Astrocyte (in vitro differentiated cells and primary cell): ENCODE measurements at places on chromosomes 2 and 18. TPM values are rescaled to one million over a fixed set of nuclear protein-coding genes. Genes with fewer than 3 reads are reported as not detected.

DNA sequence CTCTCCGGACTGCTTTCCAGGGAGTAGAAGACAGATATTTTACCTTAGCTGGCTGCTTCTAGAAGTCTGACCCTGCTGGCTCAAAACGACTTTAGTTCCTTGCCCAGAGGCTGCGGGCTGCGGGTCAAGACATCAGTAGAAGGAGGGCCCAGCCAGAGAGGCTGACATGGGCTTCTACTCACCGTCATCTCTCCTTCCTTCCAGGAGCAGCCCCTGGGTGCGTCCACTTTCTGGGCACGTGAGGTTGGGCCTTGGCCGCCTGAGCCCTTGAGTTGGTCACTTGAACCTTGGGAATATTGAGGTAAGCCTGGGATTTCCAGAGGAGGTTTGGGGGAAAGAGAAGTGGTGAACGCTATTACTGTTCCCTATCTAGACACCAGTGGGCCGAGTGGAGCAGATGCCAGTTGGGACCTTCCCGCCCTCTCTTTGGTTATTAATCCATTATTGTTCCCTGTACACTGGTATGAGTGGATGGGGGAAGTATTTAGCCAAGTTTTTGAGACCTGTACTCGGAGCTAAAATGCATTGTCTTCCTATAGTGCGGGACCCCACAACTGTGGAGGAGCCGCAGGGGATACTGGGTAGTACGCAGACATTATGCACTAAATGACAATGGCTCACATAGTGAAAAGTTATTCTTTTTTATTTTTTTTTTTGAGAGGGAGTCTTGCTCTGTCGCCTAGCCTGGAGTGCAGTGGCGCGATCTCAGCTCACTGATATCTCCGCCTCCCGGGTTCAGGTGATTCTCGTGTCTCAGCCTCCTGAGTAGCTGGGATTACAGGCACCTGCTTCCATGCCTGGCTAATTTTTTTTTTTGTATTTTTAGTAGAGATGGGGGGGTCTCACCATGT lies 26.3 kb upstream of the CASP8 start:
- no peak for DNase-seq

DNA sequence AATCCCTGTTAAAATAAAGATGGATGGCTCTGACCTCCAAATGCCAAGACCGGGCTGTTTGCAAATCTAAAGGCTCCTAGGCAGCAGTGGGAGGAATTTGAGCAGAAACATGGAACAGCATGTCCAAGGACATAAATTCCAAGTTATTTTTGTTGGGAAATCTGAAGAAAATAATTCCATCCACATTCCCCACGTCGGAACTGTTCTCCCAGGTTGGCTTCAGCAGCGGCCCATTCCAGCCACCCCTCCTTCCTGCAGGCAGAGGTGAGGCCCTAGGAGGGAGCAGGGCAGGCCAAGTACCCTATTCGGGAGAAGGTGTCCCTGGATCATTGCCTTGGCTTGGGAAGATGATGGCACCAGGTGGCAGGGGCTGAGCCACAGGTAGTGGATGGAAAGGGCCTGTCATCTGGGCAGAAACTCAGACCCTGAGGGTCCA lies 117.1 kb downstream of the CAPN13 start:
- no peak for DNase-seq

GRCh38 chr18:59509481-59510442 lies 150.7 kb upstream of the LMAN1 start:
- DNase-seq, result no peak

GRCh38 chr2:156334496-156335478 lies 2.3 kb upstream of the NR4A2 start:
- peak; percentile 92 for DNase-seq

GRCh38 chr2:84729224-84729623 lies 151.7 kb downstream of the TRABD2A start:
- DNase-seq, result no peak

DNA sequence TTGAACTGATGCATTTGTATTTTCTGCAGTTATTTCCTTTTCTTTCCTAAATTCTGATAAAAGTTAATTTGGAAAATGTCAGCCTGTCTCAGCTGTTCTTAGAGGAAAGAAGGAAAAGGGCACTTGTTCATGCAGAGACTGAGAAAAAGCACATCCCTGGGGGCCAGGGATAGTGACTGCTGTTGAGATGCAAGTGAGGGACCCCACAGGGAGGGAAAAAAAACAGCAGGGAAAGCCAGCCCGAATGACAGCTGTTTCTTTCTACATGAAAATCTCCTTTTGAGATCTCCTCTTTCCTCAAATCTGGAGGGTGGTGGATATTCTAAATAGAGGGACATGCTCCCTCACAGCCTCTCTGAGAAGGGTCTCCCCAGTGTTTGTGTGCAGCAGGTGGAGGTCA lies 14.0 kb upstream of the MTA3 start:
- DNase-seq, result no peak

DNA sequence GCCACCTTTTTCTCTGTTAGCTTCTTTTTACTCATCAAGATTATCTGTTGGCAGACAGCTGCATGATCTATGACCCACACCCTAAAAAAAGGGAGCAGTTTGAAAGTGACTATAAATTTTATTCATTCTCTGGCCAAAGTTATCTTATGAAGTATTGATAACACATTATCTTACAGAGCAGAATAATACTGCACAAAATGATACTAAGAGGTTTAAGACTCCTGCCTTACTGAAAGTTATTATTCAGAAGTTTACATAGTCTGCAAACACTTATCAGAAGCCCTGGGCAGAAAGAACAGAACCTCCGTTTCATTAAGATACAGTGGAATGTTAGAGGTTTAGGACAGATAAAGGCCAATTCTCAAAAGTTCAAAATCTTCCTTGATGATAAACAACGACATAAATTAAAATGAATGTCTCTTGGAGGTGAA lies 78.2 kb downstream of the ZEB2 start:
- DNase-seq, result no peak

DNA sequence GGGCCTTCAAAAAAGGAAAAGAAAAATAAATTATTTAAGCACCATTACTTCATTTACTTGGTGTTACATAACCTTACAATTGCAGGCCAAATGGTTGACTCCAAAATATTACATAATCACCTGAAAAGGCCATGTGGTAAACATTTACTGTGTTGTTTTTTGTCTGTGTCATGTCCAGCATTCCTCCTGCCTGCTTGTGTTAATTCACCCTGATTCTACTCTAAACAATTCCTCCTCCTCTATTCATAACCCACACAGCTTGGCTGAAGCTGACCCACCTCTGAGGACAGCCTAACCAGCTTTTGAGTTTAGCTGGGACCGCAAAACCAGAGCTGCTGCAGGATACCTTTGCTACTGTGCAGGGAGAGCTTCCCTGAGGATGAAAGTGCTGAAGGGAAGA lies 35.4 kb downstream of the TMX3 start:
- DNase-seq, result peak; percentile 14

DNA sequence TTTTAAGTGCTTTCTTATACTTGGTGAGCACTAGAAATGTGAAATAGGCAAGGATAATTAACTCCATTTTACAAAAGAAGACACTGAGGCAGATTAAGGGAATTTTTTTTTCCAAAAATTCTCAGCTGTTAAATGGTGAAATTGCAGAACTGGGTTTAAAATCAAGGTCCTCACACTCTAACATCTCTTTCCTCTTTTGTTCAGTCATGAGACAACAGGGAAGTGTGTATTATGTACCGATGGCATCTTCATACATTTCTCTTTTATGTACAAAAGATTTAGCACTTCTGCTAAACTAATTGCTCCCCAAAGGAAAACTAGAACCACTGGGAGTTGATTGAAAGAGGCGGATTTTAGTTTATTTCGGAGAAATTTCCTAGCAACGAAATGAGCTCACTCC lies 203.0 kb downstream of the SETBP1 start:
- no peak for DNase-seq

GRCh38 chr2:188369365-188369764 lies 77.7 kb downstream of the GULP1 start:
- DNase-seq, result peak; percentile 29

DNA sequence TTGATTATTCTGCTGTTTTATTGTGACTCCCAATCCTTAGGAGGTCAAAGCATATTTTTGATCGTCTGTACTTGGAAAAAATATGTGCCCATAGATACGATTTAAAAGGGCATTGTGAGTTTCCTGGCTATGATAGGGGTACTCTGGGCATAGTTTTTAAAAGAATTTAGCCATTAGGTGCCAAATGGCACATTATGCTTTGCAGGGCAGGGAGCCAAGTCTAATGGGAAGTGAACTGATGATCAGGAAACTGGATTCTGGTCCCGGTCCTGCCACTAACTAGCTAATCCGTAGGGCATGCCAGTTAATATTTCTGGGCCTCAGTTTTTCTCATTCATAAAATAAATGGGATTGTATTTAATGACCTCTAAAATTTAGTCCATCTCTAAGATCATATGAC lies 189.3 kb downstream of the LTBP1 start:
- no peak for DNase-seq

- no peak for DNase-seq
Observed at GRCh38 chr2:76281156-76281841, 570.6 kb upstream of the GCFC2 start.

- DNase-seq, result peak; percentile 36
Observed at GRCh38 chr2:219851801-219852481, 224.5 kb downstream of the SLC4A3 start.

DNA sequence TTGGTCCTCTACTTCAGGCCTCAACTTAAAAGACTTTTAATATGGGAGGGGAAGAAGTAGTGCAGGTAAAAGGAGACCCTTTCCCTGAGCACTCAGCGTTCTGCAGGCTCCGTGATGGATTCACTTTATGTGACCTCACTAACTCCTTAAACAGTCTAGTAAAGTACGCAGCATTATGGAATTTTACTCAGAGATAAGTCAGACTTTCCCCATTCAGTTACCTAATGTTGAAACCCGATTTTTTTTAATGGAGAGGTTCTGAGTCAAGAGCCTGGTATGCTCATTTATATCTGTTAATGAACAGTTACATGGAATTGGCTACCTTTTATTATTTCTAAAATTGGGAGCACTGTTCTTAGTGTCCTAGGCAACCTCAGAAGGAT lies 34.1 kb downstream of the RASGRP3 start:
- peak; percentile 85 for DNase-seq

DNA sequence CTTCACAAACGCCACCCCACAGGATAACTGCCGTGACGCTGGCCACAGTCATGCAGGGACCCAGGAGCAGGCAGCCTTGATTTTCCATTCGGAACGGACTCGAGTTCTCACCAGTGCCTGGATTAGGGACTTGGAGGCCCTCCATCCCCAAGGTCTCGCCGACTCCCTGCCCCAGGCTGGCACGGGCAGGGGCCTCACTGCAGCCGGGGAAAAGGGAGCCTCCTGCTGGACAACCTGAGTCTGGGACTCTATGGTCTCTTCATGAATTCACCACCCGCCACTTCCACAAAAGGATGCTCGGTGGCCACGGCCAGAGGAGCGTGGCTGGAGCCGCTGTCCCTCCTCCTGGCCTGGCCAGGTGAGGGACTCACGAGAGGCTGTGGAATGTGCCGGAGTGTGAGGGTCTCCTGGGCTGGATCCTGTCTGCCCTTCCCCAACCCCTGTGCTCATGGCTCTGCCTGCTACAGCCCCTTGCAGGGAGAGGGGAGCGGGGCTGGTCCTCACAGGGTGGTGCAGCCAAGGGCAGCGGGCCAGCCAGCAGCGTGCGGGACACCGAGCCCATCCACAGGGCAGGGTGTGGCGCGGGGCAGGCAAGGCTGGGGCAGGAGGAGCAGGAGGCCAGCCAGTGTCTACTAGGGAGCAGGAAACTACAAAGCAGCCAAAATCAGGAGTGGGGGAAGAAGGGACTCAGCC lies 42.3 kb downstream of the AQP12A start:
- no peak for DNase-seq

DNA sequence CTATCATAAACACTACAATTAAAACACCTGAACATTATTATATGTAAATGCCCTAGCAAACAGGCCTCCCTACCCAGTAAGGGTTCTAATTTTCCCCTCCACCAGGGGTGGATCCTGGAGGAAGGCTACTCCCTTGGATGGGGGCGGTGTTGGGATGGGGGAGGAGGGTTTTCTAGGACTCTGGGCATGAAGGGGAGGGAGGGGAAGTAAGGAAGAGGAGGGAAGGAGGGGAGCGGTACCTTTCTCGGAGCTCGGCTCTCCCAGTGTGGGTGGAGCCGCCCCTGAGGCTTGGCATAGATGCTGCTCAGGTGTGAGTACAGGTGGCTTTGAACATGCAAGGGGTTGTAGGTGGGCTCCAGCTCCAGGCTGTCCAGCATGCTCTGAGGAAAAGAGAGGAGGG lies 5.4 kb downstream of the DOK1 start:
- no peak for DNase-seq

GRCh38 chr2:178796079-178796677 lies 11.0 kb downstream of the TTN start:
- DNase-seq, result peak; percentile 35

DNA sequence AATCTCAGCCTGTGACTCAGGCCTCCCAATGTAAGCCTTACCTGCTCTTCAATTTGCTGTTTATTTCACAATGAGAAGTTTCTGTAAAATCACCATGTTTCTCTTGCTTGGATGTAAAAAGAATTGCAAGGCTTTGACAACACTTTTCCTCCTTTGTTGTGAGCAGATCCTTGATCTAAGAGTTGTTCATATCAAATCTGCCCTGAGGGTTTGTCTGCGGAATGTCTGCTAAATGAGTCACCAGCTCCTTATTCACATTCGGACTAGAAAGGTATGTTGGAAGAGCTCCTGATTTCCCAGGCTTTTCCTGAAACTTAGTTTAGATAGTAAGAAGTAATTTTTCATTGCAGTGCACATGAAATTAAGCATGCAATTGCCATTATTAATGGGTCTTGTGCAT lies 268.2 kb upstream of the TCF4 start:
- peak; percentile 96 for DNase-seq

GRCh38 chr2:70851704-70852103 lies 16.1 kb upstream of the CD207 start:
- no peak for DNase-seq

DNA sequence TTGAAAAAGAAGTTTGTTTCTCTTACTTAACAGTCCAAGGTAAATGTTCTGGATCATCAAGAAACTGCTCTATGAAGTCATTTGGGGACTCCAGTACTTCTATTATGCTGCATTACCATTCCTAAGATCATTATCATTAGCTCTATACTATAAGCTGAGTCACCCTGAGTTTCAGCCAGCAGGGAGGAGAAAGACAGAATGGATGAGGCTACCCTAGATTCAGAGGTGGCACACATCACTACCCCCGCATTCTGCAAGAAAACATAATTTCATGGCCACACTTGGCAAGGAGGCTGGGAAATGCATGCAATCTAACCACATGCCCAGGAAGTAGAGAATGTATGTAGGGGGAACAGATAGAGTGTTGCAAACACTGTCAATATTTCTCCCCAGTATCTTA lies 16.6 kb upstream of the LNPK start:
- no peak for DNase-seq

GRCh38 chr2:196970099-196970498 lies 43.6 kb upstream of the PGAP1 start:
- DNase-seq, result no peak

The WNT6 gene
- 1.3 and 2.6 TPM in 2 replicates for total RNA-seq

The MREG gene
- 5.3 and 7.8 TPM in 2 replicates for total RNA-seq

The ELOA2 gene
- total RNA-seq, result not detected in 2 replicates

The NT5DC4 gene
- total RNA-seq, result not detected in 2 replicates

The ZBTB7C gene
- 1.0 and 1.4 TPM in 2 replicates for total RNA-seq

The RALB gene
- total RNA-seq, result 44.5 and 49.4 TPM in 2 replicates

The EGR4 gene
- not detected in 2 replicates for total RNA-seq

The SCG2 gene
- 5.6 and 6.9 TPM in 2 replicates for total RNA-seq

The TXNDC9 gene
- total RNA-seq, result 42.8 and 48.3 TPM in 2 replicates

The ITGA4 gene
- total RNA-seq, result 20.0 and 23.5 TPM in 2 replicates

The STARD6 gene
- total RNA-seq, result not detected in 2 replicates

The LHCGR gene
- total RNA-seq, result not detected in 2 replicates

The GCG gene
- not detected in 2 replicates for total RNA-seq

The CD8A gene
- total RNA-seq, result 0.14 TPM in 1 of 2 replicates, not detected in the other

The BUB1 gene
- total RNA-seq, result 4.8 and 8.0 TPM in 2 replicates
